Naive thymus-derived CD8-positive, alpha-beta T cell (primary cell): ENCODE measurements at places on chromosomes 5 and 9.

DNA sequence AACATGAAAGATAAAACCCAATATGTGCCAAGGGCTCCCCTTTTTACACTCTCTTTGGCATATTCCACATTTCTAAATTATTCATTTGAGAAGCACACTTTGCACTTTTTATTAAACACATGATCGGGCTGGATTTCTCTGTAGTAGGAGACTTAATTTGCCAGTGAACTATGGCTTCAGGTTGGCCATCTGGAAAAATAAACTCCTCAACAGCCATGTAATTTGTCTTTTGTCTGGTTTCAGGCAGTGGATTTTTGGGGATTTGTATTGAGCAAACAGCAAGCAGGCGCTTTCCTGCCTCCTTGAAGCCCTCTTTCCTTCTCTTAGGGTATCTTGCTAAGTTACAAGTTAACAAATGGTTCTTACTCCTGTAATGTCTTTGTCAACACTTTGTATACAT is 73.0 kb upstream of the DMRTA1 start:
- DNase-seq = no peak

DNA sequence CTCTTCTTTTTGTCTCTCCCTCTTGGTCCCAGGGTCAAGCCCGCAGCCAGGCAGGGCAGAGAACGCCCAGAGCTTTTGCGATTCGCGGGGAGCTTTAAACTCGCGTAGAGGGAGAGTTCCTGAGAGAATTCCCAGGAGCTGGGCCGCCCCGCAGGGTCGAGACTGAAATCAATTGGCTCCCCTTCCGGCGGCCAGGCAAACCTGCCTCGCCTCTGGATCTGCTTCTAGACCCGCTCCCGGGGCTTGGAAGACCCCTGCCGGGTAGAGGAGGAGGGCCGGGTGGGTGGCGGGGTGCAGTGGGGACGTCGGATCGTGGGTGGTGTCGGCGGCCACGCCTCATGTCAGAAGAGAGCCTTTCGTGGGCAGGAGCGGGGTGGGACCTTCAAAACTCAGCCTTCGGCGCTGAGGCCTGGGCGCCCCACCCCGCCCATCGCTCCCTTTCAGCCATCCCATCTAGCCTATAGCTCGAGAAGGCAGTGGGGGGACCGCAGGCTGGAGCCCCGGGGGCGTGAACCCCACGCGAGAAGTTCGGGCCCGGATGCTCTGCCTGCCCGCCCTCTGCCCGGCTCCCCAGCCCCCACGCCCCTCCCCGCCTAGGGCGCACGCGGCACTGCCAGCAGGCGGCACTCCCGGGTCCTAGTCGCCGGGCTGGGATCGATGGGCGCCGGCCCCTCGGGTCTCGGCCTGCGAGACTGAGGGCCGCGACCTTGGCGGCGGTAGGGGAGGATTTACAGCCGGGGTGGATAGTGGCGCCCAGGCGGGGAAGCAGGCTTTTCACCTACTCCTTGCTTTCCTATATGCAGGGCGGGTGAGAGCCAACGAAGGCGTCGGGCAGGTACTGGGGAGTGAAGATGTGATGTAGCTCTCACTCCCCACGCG is 6.1 kb downstream of the PRDM6 start:
- no peak for DNase-seq

DNA sequence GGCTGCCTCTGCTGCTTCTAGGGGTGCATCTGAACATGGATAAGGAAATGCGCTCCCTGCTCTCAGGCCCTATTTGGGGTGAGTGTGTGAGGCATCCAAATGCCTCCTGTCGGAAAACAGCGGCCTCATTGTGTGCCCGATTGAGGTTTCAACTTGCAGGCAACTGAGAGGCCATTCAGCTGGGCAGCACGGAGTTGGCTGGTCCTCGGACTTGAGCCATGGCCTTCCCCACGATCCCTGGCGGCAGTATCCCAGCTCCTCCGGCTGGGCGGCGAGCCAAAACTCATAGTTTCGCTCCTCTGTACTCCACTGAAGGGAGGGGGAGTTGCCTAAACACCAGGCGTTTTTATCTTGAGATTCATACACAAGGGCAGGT is 597.3 kb upstream of the SGCD start:
- no peak for DNase-seq

DNA sequence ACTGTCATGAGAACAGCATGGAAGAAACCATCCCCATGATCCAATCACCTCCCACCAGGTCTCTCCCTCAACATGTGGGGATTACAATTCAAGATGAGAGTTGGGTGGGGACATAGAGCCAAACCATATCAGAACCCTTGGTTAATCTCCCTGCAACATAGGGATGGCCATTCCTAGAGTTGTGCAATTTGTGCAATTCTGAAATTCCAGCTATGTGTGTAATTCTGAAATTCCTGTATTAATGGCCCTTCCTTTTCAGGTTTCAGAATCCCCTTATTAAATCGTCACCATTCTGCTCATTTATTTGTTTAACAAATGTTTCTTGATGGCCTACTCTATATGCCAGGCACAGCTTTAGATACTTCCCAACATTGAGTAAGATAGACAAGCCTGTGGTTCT is 282.6 kb downstream of the SMARCA2 start:
- DNase-seq = no peak

DNA sequence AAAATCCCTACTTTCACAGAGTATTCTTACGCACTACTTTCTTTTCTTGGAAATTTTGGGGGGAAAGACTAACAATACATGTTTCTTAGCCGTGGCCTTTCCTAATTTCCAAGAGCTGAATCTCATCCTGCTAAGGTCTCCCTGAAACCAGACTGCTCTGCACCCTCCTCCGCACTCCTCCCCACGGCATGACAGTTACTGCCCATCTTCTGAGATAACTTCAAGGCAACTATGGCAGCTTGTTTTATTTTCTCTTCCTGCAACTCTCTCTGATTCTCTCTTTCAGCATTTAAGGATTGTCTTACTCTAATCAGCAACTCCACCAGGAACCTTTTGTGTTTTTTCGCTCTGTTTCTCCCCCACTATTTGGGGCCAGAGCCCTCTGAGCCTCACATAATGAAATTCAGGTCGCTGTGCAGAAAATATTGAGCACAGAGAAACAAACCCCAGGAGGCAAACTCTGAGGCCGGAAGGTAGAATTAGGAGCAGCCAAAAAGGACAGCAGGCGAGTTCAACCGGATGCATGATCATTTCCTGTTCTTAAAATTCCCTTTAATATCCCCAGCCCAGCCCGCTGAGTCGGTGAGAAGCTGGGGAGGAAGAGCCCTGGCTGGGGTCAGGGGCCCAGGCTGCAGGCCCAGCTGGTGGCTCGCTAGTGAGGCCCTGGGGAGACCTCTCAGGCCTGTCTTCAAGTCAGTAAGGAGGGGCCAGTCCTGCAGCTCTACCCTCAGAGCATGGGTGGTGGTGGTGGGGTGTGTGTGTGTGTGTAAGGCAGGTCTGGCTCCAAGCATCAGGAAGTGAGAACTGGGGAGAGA is 213.6 kb upstream of the S1PR3 start:
- DNase-seq = no peak

- DNase-seq = no peak
Observed at GRCh38 chr9:130421802-130422276, 22.9 kb upstream of the ASS1 start.

DNA sequence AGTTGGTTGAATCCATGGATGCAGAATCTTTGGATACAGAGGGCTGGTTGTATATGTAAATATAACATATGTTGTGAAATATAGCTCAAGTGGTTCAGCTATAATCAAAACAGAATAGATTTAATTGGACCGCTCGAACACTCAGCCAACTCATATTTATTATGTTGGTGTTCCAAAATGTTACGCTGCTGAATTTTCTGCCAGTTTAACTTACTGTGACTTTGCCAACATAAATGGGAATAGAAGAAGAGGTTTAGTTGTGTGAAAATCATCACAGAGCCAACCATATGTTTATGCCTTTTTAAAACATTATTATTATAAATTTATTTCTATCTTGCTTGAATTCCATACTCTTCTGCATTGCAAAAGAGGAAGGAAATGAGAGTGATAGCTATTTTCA is 178.2 kb upstream of the FBXL7 start:
- DNase-seq = no peak

- no peak for DNase-seq
Observed at GRCh38 chr5:6193310-6193709, 185.0 kb downstream of the MED10 start.

- no peak for DNase-seq
Observed at GRCh38 chr5:173720953-173721600, 104.6 kb upstream of the BOD1 start.

DNA sequence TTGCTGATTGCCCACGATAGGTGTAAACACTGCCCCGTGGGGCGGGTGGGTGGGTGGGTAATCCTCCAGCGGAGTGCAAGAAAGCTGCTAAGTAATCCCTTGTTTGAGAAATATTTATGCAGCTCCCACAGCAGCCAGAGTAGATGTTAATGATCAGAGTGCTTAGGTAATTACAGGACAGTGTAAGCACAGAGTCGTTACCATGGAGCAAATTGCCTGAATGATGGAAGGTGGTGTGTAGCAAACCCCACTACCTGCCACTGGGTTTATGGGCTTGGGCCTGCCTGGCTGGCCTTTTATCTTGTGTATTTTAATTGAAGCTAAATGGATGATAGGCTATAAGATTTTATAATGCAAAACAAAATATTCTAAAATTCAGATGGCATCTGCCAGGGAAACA is 110.0 kb downstream of the COL5A1 start:
- DNase-seq = no peak

- no peak for DNase-seq
Observed at GRCh38 chr5:32474209-32474854, 29.8 kb upstream of the ZFR start.

- no peak for DNase-seq
Observed at GRCh38 chr9:32344551-32345182, 39.8 kb upstream of the ACO1 start.

GRCh38 chr5:44952376-44952775 is 143.6 kb downstream of the MRPS30 start:
- DNase-seq = no peak

GRCh38 chr5:145585443-145586148 is 249.5 kb downstream of the PRELID2 start:
- no peak for DNase-seq

DNA sequence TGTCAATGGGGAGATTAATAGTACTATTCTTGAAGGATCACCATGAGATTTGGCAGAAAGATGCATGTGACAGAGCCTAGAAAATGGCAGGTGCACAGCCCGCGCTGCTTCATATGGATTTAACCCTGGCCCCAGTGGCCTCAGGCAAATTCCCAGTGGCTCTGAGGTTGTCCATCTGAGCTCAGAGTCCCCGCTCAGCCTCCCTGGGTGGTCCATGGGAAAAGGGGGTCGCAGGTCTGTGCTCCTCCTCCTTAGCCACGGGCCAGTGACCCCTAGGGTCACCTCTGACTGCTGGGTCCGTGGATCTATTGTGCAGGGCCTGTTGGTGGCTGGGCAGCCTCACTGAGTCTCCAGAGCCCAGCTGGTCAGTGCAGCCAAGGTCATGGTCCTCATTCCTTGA is 93.3 kb upstream of the BOD1 start:
- no peak for DNase-seq

DNA sequence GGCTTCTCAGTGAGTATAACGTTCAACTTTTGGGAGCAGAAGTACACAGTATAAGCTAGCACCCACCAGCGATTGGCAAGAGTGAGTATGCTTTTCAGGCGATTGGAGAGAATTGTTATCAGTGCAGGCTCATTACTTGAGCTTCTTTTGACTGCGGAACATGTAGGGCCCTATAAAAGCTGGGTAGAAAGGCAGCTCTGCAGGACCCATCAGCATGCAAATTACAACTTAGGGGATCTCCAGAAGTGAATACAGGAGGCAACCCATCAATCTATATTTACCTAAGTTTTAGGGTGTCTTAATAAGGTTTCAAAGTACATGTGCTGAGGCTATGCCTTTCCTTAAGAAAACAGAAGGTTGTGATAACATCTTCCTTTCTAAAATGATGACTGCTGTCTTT is 225.0 kb downstream of the MLLT3 start:
- DNase-seq = no peak

DNA sequence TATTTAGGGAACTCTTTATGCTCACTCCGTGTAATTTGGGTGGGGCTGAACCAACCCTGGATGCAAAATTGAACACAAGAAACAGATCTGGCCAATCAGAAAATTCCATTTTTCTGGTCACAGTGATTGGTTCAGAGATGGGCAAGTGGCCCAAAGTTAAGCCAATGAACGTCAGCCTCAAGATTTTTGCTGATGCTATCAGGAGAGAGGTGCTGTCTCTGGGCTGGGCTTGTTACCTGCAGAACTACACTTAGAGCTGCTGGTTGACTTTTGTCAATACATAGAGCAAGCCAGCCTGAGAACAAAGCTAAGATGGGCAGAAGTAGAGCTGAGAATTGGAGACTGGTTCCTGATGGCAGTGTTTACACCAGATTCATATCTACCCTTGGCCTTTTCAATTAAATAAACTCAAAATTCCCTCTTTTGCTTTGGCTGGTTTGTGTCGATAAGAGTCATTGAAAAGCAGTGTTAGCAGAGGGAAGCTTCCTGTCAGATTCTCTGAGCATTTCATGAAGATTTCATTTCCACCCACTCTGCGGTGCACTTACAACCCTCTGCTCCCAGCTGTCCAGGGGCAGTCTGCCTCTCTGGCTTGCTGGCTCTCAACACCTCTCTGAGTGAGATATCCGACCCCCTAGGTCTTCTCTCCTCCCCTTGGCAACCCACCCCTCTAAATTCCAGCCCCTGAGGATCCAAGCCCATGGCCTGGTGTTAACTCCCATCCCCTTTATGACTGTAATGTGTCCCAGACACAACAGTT is 64.5 kb upstream of the PPARGC1B start:
- no peak for DNase-seq

GRCh38 chr5:137144656-137145055 is 354.5 kb downstream of the SPOCK1 start:
- no peak for DNase-seq

DNA sequence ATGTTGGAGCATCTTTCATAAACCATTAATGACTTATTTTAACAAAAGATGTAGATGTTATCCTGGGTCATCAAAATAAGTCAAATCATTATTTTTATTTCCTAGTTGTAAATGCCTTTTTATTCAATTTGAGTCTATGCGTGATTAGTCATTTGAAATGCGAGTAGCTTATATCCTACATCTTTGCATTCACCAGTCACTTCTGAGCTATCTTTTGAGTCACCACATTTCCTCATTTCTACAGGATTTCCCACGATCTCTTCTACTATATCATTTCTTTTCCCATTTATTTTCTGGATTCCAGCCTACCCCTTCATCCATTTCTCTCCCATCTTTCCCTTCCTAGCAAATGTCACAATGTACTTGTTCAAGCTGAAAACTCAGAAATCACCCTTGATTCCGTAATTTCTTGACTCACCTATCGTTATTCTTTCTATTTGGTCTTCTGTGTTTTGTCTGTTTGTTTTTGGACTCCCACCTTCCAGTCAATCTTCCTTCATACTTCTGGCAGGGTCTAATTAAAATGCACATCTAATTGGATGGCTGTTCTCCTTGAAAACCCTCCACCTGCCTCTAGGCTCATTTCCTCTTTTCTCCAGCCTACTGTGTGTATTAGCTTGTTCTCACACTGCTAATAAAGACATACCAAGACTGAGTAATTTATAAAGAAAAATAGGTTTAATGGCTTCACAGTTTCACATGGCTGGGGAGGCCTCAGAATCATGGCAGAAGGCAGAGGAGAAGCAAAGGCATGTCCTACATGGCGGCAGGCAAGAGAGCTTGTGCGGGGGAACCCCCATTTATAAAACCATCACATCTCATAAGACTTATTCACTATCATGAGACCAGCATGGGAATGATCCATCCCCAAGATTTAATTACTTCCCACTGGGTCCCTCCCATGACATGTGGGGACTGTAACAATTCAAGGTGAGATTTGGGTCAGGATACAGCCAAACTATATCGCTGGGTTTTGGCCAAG is 112.4 kb downstream of the MEF2C start:
- no peak for DNase-seq

- DNase-seq = no peak
Observed at GRCh38 chr5:19660679-19661078, 327.3 kb downstream of the CDH18 start.
